Tibial artery (tissue), 4 donors: ENCODE measurements at places on chromosomes 11 and 22.

DNA sequence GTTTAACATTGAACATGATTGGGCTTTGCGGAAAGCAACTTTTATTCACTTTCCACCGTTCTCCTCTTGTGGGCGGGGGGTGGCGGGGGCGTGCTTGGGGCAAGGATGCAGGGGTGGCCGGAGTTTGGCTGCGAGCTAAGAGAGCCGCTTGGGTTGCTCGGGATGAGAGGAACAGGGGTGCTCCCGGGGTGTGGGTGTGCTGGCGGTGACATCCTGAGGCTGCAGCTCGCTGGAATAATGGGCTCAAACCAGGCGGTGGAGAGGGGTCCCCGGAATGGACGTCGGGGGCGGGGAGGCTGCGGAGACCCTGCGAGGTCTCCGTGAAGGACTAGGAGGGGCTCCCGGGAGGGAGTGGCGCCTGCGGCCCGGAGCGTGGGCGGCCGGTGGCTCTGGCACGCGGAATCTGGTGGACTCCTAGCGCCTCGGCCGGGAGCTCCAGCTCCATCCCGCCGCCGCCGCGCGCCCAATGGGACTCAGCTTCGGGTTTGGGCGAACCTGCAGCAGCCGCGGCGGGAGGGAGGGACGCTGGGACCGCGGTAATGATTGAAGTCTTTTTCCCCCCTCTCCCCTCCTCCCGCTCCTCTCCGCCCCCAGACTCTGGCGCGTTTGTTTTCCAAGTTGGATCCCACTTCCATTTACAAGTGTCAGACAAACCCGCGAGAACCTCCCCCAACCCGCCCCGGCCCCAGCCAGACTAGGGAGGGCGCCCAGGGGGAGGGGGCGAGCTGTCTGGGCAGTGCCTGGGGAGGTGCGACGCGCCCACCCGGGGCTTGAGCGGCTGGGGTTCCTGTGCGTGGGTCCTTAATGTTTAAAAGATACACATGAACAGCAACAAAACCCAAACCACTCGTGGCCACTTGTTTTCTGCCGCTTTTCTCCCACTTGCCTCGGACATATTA lies 2.0 kb downstream of the FAT3 start:
- peak overlapping the region; percentile 82 for H3K4me3 ChIP-seq
- DNase-seq = no peak
- no peaks in the 10 kb centered on the region for H3K4me1 ChIP-seq
- peak overlapping the region; percentile 89 for H3K27ac ChIP-seq
- no peaks in the 10 kb centered on the region for H3K36me3 ChIP-seq

GRCh38 chr11:96307776-96308140 lies 35.2 kb downstream of the MAML2 start:
- peaks cover 36% of the 10 kb centered on the region for H3K4me1 ChIP-seq
- no peak for DNase-seq
- no peaks in the 10 kb centered on the region for H3K36me3 ChIP-seq
- peak overlapping the region; percentile 42 for H3K4me3 ChIP-seq
- peak overlapping the region; percentile 72 for H3K27ac ChIP-seq
- H3K27me3 ChIP-seq = no peaks in the 10 kb centered on the region

GRCh38 chr11:121520243-121521144 lies 67.7 kb upstream of the SORL1-AS1 start:
- peaks cover 22% of the 10 kb centered on the region for H3K4me1 ChIP-seq
- H3K36me3 ChIP-seq = no peaks in the 10 kb centered on the region
- peak; percentile 28 for DNase-seq
- peak overlapping the region; percentile 6 for H3K4me3 ChIP-seq
- peak overlapping the region; percentile 54 for H3K27ac ChIP-seq

DNA sequence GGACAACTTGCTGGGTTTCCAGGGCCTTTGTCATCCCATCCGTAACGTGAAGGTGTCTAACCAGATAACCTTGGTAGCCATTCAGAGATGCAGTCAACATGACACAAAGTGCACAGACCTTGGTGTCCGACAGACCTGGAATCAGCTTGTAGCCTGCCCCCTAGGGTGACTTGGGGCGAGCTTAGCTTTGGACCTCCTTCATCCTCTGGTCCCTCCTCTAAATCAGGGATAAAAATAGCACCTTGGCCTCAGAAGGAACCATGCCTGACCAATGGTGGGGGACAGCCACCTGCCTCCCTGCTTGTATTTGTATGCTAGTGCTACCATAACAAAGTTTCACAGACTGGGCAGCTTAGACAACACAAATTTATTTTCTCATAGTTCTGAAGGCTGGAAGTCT lies 3.7 kb downstream of the SNRPD3 start:
- no peak for DNase-seq
- H3K4me1 ChIP-seq = peaks cover 52% of the 10 kb centered on the region
- H3K4me3 ChIP-seq = no peak overlapping the region
- H3K36me3 ChIP-seq = peaks cover 46% of the 10 kb centered on the region
- no peaks in the 10 kb centered on the region for H3K27me3 ChIP-seq

DNA sequence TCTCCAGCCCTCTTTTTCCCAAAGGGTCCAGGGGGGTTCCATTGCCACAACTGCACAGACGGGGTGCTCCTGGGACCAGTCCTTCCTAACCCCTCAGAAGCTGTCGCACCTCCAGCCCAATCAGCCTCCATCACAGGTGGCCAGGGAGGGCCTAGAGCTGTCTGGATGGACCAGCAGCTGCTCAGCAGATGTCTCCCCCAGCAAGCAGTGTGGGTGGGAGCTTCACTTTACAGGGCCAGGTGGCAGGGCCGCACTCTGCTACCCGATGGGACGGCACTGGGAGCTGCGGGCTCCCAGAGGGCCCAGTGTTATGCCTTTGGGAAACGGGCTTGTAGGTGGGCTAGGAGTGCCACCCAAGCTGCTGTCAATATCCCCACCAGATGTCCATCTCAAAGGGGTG lies 120.5 kb downstream of the DSCAML1 start:
- H3K4me3 ChIP-seq = no peak overlapping the region
- no peak for DNase-seq
- no peaks in the 10 kb centered on the region for H3K36me3 ChIP-seq
- peaks cover 25% of the 10 kb centered on the region for H3K27me3 ChIP-seq
- no peaks in the 10 kb centered on the region for H3K4me1 ChIP-seq

GRCh38 chr11:66443602-66444001 lies 5.0 kb upstream of the MRPL11 start:
- H3K4me3 ChIP-seq = no peak overlapping the region
- no peaks in the 10 kb centered on the region for H3K27me3 ChIP-seq
- DNase-seq = no peak
- no peak overlapping the region for H3K27ac ChIP-seq
